ENCODE measurements at places on chromosomes 2 and 18.

DNA sequence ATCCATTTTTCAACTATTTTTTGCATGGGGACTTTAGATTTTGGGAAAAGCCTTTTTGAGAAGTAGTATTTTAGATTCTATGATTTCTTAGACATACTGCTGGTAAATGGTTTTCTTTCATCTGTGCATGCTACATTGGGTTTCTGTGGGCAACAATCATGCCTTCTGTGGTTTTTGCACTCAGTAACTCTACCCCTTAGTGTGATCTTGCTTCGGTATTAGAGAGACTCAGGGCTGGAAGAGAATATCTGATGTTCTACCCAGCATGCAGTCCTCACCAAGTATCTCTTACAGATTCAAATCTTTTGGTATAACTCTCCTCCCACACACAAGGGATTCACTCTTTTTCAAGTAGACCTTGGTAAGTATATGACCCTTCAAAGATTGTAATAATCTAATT is 183.0 kb downstream of the PMAIP1 start:
- no peak for DNase-seq

DNA sequence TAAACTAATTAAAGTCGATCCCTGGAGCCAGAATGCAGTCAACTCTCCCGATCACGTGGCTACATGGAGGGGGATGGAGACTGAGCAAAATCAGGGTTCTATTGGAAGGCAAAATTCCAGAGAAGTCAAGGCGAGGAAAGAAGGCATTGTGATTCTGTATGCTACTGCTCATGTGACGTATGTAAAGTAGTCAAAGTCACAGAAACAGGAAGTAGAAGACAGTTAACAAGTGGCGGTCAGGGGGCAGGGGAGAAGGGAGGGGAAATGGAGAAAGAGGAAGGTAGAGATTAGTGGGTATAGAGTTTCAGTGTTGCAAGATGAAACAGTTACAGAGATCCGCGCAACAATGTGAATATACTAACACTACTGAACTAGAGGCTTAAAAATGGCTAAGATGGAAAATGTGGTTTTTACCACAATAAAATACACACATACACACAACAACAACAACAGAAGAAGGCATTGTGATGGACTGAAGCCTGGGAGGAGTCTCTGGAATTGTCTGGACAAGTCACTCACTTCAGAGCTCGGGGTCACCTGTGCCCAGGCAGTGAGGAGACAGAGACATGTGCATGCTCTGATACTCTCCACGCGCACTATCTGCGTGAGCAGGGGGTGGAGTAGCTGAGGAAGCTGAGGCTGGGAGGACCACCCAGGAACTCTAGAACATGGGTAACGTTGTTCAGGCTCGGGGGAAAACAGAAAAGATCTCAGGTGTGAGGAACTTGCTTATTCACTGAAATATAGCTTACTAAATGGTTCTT is 89.9 kb upstream of the CDCA7 start:
- no peak for DNase-seq

DNA sequence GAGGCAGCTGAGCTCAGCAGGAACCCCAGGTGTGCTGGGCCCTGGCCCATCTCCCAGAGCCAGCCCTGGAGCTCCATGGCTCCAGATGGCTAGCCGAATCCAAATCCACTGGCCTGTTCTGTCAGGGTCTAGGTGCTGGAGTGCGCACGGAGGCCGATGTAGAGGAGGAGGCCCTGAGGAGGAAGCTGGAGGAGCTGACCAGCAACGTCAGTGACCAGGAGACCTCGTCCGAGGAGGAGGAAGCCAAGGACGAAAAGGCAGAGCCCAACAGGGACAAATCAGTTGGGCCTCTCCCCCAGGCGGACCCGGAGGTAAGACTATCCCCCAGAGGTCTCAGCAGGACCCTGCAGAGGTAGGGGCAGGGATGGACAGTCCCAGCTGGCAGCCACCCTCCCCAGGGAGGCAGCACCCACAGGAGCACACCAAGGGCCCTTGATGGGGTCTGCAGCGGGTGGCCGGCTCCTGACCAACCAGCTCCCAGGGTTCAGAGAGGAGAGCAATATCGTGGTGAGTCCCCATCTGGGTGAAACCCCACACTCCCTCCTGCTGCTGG is 26.1 kb upstream of the PRLH start:
- DNase-seq: no peak

DNA sequence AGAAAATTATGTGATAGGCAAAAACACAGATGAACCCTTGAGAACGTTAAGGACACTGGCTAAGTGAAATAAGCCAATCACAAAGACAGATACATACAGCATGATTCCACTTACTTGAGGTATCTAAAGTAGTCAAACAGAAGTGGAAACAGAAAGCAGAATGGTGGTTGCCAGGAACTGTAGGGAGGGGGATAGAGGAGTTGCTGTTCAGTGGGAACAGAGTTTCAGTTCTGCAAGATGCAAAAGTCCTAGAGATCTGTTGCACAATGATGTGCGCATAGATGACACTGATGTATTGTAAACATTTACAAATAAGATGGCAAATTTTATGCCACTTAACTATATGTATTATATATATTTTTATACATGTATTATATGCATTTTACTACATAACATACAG is 59.7 kb downstream of the POLE4 start:
- no peak for DNase-seq

DNA sequence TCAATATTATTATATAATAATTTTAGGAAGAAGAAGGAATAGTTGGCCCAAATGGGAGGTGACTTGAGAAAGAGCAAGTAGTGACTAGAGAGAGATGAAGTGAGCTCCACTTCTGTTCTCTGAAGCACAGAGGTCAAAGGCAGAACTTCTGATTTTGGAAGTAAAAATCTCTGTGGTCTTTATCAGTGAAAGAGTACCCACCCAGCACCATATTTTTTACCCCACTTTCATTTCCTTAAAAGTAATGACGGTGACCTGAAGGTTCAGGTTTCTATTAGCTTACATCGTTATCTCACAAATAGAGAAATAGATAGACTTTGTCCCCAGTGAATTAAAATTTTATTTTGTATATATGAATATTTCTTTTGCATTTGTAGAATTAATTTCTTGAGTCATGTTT is 95.3 kb downstream of the CDH7 start:
- DNase-seq: no peak
